ENCODE measurements at places on chromosomes 6 and 20.
A peak's percentile ranks its signal among the peaks of the same experiment; 100 is the strongest.

DNA sequence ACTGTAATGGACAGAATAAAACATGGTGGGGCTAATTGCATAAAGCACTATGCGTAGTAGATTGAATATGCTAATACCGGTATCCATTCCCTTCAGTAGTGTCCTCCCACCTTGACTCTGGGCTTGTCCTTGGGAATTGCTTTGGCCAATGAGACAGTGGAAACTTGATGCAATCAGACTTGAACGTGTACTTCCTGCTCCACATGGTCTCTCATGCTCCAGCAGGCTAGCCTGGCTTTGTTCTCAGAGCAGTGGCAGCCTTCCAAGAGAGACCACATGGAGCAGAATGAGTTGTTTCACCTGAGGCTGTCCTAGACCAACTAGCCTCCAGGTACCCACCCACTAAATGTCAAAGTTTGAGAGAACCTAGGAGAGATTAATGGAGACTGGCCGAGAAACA, 37.0 kb upstream of the BTBD3 start:
- no peak for DNase-seq

DNA sequence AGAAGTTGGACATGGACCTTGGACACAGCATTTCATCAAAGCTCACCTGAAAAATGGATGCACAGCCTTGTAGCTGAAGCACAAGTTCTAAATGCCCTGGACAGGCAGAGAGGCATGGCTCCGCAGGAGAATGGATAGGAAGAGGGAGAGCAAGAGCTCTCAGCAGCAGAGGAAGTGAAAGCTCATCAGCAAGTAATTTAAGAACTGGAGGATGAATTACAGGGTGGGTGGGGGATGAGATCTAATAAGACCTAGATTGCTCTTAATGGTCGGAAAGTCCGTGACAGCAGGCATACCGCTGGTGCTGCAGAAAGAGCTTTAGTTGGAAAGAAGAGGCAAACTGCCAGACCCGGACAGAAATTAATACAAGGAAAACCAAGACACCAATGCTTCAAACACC, 37.3 kb upstream of the SAYSD1 start:
- no peak for DNase-seq

GRCh38 chr6:11326116-11326515, 93.6 kb upstream of the NEDD9 start:
- no peak for DNase-seq

DNA sequence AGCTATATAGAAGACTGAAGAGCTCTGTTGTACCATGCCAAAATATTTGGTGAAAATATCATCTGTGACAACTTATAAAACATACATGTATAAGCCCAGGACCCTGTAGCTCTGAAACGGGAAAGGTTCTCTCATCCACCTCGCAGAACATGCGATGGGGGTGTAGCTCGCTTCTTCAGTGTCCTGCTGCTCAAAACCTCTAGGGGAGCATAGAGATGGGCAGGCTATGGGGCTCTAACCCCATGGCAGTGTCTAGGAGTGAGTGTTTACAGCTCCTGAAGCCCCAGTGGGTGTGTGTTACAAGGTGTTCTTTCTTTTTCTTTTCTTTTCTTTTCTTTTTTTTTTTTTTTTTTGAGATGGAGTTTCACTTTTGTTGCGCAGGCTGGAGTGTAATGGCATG, 505.2 kb upstream of the SYNCRIP start:
- DNase-seq: no peak

GRCh38 chr20:31909253-31910070, 39.0 kb downstream of the TTLL9 start:
- no peak for DNase-seq

- no peak for DNase-seq
Measured at GRCh38 chr6:128127650-128128049, 226.8 kb upstream of the THEMIS start.

- no peak for DNase-seq
Measured at GRCh38 chr6:110828396-110828795, 13.1 kb upstream of the CDK19 start.

GRCh38 chr6:169923468-169924464, 172.3 kb downstream of the ERMARD start:
- DNase-seq: no peak

DNA sequence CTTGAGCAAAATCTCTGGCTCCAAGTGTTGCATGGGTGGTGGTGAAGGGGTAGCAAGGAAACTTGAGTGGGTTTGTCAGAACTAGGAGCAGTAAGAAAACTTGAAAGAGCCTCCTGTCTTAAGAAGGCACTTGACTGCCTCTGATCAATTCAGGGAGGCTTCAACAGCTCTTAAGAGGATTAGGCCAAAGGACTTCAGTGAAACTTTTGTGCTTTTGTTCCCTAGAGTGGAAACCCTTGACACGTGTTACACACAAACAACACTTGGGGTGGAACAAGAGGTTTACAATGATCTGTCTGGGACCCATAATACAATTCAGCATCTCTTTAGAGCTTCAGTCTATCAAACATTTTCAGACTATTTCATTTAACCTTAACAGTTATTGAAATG, 80.1 kb upstream of the ARMC2 start:
- no peak for DNase-seq

- DNase-seq: no peak
Measured at GRCh38 chr6:96878143-96878542, 19.5 kb downstream of the NDUFAF4 start.

DNA sequence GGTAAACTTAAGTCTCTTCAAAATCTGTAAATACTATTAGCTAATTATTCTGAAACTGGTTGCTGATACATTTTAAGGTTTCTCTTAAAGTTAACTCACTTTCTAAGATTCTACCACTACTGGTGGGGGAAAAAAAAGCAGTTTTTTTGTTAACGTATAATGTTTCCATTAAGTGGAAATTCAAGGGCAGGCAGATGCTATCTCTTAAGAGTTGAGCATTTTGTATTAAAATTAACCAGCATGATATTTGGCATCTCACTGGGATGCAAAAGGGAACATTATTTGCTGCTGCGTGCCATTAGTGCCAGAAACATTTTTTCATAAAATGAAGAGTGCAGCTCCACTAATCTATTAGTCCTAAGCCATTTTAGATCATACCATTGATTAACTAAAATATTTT, 246.2 kb downstream of the PRKN start:
- DNase-seq: no peak

GRCh38 chr6:14593286-14593685, 475.7 kb downstream of the CD83 start:
- no peak for DNase-seq

DNA sequence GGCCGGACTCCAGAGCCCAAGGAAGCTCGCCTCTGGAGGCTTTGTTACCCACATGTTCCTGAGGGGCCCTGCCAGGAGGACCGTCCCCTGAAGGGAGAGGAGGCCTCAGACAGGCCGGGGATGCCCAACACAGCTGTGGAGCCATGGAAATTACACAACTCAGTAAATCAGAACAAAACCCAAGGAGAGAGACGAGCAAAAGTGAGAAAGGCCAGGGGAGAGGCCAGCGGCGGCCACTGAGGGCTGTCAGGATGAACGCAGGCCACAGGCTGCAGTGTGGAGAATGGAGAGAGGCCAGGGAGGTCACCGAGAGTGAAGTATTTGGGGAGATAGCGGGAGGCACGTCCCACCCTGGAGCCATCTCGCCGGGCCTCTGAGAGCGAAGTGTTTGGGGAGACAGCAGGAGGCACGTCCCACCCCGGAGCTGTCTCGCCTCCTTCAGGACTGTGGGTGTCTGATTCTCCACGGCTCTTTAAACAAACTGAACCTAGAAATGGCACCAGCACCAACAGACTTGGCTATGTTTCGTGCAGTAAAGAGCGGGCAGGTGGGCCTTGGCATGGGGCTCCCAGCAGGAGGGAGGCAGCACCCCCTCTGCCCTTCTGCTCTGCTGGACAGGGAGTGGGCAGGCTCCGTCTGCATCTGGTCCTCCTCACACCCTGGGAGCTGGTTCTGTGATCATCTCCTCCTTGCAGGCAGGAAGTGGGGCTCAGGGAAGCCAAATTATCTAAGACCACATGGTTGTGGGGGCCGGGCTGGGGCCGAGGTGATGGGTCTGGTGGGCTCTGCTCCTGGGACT, 91.0 kb downstream of the YTHDF1 start:
- DNase-seq: no peak

GRCh38 chr20:54108326-54108642, 37.9 kb upstream of the BCAS1 start:
- DNase-seq: no peak

DNA sequence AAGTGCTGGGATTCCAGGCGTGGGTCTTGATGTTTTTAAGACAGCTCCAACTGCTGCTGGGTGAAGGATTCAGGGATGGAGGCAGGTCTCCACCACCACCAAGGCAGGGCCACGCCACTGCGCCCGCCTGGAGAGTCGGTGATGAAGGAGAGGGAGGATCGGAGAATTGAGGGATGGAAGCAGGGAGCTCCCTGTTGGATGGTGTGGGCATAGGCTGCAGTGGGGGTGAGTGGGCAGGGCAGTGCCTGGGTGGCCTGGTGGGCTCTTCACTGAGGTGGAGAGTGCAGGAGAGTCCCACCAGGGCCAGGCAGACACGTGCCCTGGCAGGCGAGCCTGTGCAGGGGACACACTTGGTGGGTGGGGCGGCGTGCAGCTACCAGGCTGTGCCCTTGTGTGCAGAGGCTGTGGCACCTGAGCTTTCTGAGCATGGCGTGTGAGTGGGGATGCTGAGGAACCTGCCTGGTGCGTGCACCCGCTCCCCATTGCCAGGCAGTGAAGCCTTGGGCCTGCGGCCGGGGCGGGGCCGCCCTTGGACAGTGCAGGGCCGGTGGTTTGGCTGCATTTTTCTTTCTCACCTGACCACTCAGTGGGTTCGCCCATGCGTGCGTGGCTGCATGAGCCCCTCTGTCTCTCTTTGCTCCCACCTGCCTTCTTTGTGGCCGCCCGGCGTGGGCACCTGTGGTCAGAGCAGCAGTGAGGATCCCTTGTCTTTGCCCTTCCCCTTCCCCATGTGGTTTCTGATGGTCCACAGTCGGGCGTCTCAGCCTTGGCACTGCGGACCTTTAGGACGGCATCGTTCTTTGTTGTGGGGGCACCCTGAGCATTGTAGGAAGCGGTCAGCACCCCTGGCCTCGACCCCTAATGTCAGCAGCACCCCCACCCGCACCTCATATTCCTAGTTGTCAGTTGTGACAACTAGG, 11.3 kb downstream of the RBM38 start:
- DNase-seq: no peak

DNA sequence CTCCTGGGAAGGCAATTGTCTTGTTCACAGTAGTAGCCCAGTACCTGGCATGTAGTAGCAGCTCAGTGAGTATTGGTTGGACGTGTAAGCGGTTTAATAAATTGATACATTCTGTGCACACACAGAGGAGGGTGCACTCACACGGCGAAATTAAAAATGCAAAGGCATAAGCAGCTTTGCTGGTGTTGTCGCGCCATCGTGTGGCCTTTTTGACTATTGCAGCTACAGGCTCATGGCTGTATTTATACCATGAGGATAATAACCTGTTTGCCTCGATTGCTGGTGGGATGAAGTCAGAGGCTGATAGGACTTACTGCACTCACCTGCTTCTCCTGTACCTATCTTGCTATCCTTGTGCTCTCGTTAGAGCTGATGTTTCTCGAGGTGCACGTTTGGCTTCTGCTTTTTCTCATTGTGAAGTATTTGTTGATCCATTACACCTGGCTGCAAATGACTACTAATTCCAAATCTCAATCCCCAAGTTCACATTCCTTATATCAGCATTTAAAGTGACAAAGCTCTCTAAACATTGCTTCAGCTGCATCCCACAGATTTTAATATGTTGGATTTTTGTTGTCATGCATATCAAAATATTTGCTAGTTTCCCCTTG, 61.5 kb downstream of the TBXT start:
- DNase-seq: peak; percentile 68

- DNase-seq: no peak
Measured at GRCh38 chr6:20213271-20213798, 1.1 kb upstream of the MBOAT1 start.
